ENCODE measurements at places on chromosomes 3 and 15. TPM values are rescaled to one million over a fixed set of nuclear protein-coding genes. Genes with fewer than 3 reads are reported as not detected.

Gene CCDC12
- total RNA-seq, result 17.4 TPM

Gene HYAL2
- 32.9 TPM for total RNA-seq

Gene CCR4
- not detected for total RNA-seq

Gene PP2D1
- total RNA-seq, result not detected

Gene PSTPIP1
- total RNA-seq, result not detected

Gene NEK11
- 14.5 TPM for total RNA-seq

Gene EXD1
- total RNA-seq, result not detected

Gene ESYT3
- total RNA-seq, result 0.59 TPM

Gene ARPP21
- total RNA-seq, result not detected

Gene DNASE1L3
- not detected for total RNA-seq

Gene TM4SF4
- not detected for total RNA-seq

Gene SERPINI2
- total RNA-seq, result not detected

All from osteoblast (primary cell).